NCI-H1417 treated with DMSO at 0.1 percent for 48 hours (cell line): ENCODE measurements at places on chromosomes 5 and 9.

DNA sequence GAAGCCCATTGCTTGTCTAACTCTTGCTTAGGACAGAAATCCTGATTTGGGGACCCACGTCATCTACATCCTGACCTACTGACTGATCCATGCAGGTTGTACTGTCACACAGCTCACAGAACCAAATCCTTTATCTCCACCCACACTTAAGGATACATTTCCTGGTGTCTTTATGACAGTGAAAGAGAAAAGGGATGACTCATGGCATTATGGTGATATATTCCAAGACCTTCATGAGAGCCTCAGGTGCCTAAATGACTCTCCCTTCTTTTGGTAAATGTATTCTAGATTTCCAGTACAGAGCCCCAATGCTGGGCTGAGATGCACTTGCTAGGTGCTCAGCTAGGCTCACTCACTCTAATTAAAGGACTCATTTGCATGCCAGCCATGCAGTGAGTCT, 26.0 kb upstream of the DMRT2 start:
- no peak for DNase-seq

DNA sequence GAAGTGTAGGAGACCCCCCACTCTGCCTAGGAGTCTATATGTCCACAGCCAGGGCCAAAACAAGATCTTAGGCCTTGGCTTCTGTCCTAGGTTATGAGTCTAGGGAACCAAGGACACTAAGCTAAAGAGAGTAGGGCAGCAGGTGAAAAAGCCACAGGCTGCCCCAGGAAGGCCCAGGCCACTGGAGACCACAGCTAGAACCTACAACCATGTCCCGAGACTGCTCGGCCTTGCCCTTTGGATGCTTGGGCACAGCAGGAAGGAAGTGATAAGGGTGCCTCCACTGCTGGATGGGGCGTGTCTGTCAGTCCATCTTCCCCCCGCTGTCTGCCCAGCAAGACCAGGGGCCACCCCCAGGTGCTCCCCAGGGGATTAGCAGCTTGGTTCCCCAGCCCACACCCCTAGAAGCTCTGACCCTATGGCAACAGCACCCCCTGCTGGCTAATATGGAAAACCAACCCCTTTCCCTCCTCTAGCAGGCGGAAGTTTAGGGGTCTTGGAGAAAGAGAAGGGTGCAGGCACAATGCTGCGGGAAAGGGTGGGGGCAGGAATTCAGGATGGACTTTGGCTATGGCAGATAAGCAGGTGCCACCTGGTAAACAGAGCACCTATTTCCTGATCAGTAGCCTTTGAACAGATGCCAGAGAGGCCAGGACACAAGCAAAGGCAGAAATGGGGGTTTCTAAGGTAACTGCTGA, 10.5 kb upstream of the IRF1 start:
- DNase-seq, result no peak

GRCh38 chr5:158451993-158452672, 593.2 kb upstream of the CLINT1 start:
- DNase-seq, result no peak

- no peak for DNase-seq
These were observed 131.5 kb upstream of the OTULINL start for GRCh38 chr5:14450018-14450524.

- no peak for DNase-seq
These were observed 73.9 kb downstream of the ALDH7A1 start for GRCh38 chr5:126521130-126521529.
